Activated CD4-positive, alpha-beta T cell treated with anti-CD3 and anti-CD28 coated beads, Interleukin-2, amount 10 ng/mL, durations not matched to agents 24 days and 14 days (primary cell): ENCODE measurements at places on chromosomes 11 and 22.
A peak's percentile ranks its signal among the peaks of the same experiment; 100 is the strongest.

GRCh38 chr11:75311858-75312288 lies 39.6 kb downstream of the ARRB1 start:
- DNase-seq = no peak

GRCh38 chr22:43269246-43269645 lies 73.9 kb downstream of the SCUBE1 start:
- DNase-seq = no peak

GRCh38 chr22:40922484-40923303 lies 28.5 kb upstream of the RBX1 start:
- DNase-seq = peak; percentile 83

- DNase-seq = no peak
Observed at GRCh38 chr11:73198677-73199076, 19.4 kb upstream of the P2RY2 start.

GRCh38 chr11:445765-446588 lies 4.1 kb upstream of the PTDSS2 start:
- no peak for DNase-seq

DNA sequence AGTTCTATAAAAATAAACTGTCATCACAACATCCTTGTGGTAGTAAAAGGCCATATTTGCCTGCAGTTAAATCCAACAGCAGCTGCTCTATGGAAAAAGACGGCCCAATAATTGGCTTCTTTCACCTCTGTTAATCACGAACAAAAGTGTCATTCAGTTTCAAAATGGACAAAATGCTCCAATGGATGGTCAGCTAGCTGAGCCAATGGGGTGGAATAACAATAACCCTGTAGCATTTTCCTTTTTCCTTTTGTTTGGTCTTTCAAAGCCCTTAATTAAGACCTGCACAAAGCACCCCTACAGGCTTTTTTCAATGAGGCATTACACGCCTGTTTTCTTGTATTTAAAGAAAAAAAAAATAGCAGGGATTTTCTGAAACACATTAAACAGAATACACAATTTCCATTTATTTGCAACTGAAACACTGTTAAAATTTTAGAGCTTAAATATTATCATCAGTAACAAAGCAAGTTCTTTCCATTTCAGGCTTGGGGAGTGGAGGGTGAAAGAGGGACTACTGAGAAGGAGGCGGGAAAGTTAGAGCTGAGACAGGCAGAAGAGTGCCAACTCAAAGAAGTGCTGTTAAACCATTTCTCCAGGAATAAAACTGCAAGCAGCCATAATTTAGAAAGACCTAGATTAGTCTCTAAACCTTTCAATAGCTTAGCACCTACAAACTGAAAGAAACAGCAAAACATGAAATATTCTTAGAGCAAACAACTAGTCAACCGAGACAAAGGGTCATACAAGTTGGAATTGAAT lies 28.7 kb downstream of the LGR4 start:
- DNase-seq = no peak
